Stimulated activated CD4-positive, alpha-beta T cell treated with anti-CD3 and anti-CD28 coated beads, Interleukin-15, amount 100 ng/mL, for 1 hour (primary cell): ENCODE measurements at places on chromosomes 6 and 20.

DNA sequence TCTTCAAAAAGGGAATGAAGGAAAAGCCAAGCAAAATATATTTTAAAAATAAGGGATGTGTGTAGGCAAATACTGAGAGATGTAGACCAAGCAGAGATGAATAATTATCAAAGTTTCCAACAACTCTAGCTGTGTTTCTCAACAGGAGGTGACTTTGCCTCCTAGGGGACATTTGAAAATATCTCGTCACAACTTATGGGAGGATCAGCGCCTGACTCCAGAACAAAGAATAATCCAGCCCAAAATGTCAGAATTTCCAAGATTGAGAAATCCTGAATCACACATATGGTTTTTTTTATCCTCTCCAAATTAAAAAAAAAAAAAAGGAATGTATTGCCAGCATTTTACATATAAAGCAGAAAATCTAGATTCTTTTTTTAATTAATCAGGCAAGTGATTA, 241.2 kb upstream of the ZFP64 start:
- DNase-seq, result no peak

- no peak for DNase-seq
Observed at GRCh38 chr6:89118931-89119330, 1.1 kb upstream of the SRSF12 start.

DNA sequence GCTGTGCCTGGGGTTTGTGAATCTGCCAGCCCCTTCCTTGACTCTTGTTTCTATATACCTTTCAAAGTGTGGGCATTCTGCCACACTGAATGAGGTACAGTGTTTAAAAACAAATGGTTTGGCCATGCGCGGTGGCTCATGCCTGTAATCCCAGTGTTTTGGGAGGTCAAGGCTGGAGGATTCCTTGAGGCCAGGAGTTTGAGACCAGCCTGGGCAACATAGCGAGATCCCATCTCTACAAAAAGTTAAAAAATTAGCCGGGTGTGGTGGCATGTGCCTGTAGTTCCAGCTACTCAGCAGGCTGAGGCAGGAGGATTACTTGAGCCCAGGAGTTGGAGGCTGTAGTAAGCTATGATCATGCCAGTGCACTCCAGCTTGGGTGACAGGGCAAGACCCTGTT, 5.8 kb downstream of the FAM83D start:
- DNase-seq, result no peak

- no peak for DNase-seq
Observed at GRCh38 chr20:44219170-44219730, 8.7 kb upstream of the OSER1 start.

DNA sequence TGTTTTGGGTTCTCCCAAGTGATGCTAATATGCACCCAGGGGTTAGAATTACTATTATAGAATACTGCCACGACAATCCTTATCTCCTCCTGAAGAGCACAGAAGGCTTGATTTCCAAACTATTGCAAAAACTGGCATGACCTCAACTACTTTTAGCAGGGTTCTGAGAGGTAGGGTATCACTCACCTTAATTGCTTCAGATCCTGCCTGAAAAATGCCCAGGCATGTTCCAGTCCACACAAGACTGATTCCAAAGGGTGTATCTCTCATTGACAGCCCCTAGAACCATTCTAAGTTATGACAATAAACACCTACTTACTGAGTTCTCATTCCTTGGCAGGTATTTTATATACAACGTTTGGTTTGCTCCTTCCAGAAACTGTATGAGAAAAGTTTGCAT, 5.0 kb upstream of the DSE start:
- no peak for DNase-seq

DNA sequence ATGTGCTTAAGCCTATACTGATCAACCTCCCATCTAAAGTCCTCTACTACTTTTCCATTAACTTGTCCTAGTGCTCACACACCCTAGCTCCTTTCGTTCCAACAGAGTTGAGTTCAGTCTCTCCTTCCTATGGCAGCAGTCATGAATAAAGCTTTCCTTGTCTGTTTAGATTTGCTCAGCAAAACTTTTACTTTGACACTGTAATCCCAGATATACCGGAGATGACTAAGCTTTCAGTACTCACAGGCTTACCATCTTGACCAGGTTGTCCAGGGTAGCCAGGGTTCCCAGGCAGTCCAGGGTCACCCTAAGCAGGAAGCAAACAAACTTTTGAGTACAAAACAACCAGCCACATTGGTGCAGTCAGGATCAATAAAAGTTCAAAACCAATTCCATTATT, 90.7 kb downstream of the COL21A1 start:
- no peak for DNase-seq

- DNase-seq, result no peak
Observed at GRCh38 chr6:52786249-52786956, 17.2 kb downstream of the GSTA1 start.

GRCh38 chr20:62908971-62909791, 17.1 kb downstream of the DIDO1 start:
- no peak for DNase-seq

GRCh38 chr6:166774770-166775169, 147.7 kb upstream of the RPS6KA2 start:
- no peak for DNase-seq

GRCh38 chr6:14305624-14306023, 188.1 kb downstream of the CD83 start:
- no peak for DNase-seq

GRCh38 chr6:131730264-131730663, 19.4 kb upstream of the CTAGE9 start:
- DNase-seq, result no peak

- no peak for DNase-seq
Observed at GRCh38 chr6:47646689-47647088, 51.7 kb upstream of the ADGRF4 start.

DNA sequence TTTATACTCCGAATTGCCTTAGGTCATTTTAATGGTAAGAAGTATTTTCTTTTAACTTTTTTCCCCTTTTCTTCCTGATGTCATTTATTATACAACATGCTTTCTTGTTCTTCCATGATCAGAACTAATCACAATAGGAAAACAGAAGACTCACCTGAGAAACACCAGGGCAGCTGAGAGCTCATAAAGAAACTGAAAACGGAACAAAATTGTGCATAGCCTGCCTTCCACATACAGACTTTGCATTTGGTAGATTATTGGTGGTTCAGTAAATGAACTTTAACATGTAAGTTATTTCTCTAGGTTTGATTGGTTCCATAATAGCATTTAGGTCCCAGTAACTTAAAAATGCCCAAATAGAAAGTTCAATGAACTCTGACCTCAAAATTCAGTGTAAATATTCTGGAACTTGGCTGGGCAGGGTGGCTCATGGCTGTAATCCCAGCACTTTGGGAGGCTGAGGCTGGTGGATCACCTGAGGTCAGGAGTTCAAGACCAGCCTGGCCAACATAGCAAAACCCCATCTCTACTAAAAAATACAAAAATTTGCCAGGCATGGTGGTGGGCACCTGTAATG, 161.1 kb upstream of the DTNBP1 start:
- no peak for DNase-seq

- DNase-seq, result no peak
Observed at GRCh38 chr6:18022398-18023231, 35.2 kb upstream of the KIF13A start.

DNA sequence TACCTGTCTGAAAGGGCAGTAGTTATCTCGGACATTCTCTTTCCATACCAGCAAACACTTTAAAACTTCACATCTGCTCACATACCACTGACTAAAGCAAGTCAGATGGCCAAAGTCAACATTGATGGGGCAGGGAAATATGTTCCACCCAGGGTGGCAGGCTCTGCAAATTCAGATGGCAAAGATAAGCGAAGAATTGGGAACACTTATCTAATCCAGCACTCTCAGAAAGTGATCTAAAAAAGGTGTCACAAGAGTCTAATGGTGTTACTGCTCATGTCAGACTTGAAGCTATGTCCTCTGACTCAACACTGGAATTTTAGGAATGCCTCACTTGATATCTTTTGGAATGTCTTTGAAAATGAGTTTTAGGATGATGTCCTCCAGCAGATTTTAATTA, 1086.2 kb downstream of the KIF16B start:
- DNase-seq, result no peak

DNA sequence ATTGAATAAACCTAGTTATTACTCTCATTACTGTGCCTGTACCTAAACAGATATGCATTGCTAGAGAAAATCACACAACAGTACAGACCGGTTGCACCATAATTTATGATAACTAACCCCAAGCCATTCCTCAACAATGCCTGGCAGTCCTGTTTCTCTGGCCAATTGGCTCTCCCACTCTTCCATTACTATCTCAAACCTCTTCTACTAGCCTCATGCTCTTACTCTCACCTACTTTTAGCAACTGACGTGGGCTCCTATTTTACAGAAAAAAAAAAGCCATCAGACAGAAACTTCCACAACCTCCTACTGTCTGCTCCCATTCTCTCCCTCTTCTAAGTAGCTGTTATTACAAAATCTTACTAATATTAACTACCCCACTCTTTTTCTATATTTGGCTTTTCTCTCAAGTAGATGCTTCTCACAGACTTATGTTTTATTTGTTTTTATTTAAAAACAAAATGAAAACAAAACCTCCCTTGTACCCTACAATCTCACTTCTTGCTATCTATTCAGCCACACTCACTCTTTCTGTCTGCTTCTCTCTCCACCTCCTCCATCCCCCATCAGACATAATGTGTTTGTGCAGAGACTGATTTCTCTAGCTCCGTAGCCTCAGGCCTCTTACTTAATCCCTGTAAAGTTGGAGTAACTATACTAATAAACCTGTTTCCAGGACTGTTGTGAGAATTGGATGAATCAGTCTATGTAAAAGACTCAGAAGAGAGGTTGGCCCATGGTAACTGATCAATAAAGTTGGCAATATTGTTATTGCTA, 9.1 kb downstream of the GOPC start:
- no peak for DNase-seq

DNA sequence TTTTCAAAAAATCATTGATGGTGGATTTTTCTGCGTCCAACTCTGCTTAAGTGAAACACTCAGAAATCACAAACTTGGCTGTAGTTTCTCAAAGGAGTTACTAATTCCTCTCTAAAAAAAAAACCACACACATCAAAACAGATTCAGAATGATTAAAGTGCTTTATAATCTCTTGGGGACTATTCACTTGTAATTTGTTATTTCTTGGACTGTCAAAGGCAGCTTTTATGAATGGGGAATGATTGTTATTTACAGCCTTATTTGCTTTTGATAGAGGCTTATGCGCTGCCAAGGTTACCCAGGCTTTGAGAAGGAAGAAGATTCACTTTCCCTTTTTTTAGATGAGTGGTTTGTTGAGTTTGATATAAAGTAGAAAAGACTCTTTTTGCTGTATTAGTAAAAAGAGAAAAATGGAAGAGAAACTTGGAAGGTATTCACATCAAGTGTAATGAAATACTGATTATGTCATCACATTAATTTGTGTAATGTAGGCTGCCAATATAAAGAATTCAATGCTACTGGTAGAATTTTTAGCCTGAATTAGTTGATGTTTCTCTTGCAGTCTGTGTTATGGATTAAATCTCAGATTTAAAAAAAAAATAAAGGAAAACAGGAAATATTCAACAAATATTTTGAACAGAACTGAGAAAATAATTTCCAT, 381.0 kb upstream of the SASH1 start:
- DNase-seq, result no peak

- DNase-seq, result no peak
Observed at GRCh38 chr6:89067796-89068195, 12.8 kb upstream of the PNRC1 start.

DNA sequence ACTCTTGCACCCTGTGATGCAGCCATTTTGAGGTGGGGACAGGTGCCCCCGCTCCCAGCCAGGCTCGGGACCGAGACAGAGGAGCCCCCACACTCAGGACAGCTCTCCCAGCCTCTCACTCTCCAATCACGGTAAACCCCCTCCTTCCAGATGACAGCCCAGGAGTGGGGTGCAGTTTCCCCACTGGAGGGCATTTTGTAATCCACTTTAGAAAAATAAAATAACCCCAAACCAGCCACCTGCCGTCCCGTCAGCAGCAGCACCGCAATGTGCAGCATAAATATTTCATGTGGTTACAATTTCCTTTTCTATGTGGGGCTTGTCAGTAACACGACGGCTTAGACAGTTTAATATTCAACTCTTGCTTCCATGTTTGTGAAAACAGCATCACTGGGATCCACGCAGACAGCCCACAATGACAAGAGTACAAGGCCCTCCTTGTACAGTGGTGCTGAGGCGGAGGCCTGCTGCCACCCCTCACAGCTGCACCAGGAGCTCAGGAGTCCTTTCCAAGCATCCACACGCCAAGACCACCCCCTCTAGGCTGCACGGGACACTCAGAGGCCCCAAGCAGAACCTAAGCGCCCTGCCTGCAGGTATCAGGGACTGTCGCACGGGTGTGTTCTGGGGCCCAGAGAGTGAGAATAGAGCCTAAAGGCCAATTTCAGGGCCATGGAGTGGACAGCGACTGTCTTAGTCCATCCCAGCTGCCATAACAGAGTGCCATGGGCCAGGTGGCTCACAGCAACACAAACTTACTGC, 116.7 kb downstream of the JPH2 start:
- DNase-seq, result no peak

DNA sequence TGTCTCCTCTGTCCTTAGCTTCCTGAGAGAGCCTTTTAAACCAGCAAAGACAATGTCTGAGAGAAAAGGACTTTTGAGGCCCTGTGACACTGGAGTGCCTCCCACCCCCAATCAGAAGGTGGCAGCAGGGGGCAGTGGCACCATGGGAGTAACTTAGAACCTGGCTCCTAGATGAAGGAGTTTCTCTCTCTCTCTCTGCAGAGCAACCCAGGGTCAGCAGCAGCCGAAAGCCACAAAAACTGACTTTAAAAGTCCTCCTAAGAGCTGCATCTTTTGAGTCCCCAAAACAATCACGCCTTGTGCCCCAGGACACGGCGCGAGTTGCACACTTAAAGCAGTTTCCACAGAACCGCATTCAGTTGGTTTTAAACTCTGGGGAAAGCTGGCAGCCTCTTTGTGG, 5.3 kb upstream of the TCP11 start:
- no peak for DNase-seq

DNA sequence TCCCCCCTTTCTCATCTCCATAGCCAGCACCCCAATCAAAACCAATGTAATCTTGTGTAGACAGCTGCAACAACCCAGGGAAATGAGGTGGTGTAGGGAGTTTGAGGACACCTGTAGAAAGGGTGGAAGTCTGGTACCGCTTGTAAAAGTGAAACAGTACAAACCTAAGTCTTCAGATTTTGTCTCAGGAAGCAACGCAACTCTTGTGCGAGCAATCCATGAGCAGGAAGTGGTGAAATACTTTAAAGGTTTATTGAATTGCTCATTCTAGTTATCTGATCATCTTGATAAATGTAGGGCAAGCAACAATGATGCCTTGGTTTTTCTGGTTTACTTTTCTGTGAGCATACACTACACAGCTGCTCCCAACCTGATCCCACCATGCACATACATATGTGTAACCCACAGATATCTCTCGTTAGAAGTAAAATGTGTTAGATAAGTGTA, 71.1 kb upstream of the THEMIS start:
- DNase-seq, result no peak

DNA sequence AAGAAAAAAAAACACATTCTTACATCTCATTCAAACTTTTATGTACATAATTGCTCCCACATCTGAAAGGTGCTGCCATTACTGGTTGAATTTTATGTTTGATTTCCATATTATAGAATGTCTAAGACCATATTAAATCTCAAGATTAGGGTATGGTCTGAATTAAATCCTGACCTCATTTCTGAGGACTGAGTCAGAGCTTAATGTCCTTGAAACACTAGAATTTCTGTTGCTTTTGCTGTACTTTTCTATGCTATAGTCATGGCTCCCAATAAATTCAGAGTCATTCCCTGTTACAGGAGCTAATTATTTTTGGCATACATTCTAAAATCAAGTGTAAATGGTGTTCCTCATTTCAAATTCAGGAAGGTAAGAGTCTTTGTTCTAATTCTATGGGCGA, 285.3 kb upstream of the MANEA start:
- DNase-seq, result no peak

- DNase-seq, result no peak
Observed at GRCh38 chr6:154615483-154616025, 105.1 kb upstream of the CNKSR3 start.
